Renal cortical epithelial cell (primary cell): ENCODE measurements at places on chromosomes 16 and 17.

DNA sequence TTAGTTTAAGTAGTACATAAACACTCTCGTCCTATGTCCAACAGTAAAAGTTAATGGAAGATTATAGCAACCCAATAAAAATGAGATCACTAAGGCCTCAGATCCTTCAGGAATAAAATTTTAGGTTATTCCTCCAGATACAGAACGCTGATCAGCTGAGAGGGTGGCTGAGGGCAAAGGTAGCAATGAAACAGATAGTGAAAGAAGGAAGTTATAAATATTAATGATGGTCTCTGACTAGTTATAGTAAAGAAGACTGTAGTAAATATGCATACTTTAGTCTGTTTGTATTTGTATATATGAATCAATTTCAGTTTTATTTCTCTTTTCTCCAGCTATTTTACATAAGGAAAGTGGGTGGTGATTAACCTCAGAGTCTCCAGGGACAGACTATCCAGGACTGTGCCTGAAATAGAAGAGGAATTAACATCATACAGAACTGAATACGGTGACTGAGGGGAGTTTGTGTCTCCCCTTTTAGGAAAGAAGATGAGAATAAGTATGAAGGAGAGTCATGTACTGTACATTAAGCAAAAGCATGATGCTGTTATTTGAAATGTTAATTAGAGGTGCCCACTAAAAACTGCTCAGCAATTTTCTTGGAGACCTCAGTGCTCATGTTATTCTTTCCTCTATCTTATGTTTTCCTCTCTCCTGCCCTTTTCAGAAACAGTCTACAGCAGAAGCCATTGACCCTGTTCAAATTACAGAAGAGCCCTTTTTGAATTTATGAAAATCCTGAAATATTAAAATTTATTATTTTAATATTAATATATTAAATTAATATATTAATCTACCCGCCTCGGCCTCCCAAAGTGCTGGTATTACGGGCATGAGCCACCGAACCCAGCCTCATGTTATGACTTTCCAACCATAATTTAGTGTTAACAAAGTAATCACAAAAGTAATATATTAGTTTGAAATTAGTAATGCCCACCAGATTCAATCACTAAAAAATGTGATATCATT is 36.5 kb upstream of the DHRS7B start:
- DNase-seq: no peak

DNA sequence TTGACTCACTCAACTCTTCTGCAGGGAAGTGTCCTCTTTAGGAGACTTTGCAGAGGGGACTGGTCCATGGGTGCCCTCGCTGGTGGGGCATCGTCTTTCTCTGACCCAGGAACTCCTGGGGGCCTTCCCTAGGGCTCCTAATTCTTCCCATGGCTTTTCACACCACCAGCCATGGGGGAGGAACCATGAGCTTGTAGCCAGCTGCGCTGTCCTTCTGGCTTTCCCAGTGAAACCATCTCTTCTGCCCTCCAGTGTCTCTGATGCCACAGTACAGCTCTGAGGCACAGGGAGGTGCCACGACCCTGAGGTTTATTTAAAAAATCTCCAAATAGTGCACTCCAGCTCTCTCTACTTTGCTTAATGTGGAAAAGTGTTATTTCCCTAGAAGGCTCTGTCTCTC is 78.6 kb downstream of the SDR42E1 start:
- no peak for DNase-seq

DNA sequence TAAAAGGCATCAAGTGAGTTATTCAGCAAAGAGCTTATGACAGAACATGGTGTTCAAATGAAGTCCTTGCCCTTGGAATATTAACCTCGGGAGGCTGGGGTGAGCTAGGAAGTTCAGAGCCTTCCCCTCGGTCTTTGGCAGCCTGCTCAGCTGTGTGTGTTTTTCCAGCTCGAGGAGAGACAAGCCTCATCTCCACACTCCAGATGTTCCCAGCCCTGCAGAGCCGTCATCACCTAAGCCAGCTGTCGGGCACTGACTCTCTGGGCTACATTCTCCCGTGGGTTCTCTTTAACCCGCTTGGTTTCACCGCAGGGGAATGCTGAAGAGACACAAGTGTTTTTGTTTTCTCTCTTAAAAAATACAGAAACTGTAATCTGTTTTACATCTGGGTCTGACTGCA is 47.1 kb downstream of the IRX3 start:
- DNase-seq: no peak

- no peak for DNase-seq
These were observed 29.7 kb upstream of the DLX4 start for GRCh38 chr17:49939318-49939717.

DNA sequence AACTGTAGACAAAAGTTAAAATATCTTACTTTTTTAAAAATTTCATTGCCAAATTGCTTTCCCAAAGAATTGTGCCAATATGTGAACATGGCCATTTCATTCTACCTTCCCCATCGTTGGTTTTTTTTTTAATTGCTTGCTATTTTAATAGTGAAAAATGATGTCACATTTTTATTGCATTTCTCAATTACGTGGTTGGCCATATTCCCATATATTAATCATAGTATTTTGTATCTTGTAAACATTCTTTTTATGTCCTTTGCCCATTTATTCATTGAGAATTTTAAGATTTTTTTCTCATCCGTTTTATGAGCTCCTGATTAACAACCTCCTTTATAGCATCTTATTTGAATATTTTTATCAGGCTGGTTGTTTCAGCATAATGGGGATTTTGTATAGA is 7.2 kb downstream of the OMG start:
- DNase-seq: no peak

DNA sequence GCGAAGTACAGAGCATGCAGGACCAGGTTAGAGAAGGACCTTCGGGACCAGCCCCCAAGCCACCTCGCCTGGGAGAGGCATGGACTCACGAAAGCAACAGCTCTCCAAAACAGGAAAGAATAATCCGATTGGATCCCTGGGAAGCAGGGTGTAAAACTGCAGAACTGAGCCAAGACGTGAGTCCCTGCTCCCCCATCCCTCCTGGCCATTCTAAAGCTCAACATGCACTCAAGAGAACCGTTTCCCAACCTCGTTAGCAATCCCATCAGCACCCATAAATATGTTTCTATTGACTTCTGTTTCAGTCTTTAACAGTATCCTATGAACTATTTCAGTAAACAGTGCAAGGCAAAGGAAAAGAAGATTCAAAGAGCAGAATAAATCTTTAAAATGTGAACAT is 167.0 kb downstream of the COPRS start:
- no peak for DNase-seq

- DNase-seq: peak; percentile 98
These were observed 46.1 kb downstream of the ABCA8 start for GRCh38 chr17:68909066-68909465.

DNA sequence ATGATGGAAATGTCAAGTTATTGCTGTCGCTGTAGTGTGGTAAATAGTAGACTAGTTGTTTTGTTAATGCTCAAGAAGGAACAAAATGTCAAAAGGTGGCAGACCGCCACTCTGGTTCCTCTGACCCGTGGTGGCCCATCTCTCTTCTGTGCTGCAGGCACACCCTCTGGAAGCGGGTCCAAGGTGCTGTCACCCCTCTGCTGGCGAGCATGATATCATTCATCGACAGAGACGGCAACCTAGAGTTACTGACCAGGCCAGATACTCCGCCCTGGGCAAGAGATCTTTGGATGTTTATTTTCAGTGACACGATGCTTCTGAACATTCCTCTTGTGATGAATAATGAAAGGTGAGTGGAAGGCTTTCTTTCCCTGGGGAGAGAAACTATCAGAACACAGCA is 56.8 kb upstream of the ENDOV start:
- DNase-seq: no peak

DNA sequence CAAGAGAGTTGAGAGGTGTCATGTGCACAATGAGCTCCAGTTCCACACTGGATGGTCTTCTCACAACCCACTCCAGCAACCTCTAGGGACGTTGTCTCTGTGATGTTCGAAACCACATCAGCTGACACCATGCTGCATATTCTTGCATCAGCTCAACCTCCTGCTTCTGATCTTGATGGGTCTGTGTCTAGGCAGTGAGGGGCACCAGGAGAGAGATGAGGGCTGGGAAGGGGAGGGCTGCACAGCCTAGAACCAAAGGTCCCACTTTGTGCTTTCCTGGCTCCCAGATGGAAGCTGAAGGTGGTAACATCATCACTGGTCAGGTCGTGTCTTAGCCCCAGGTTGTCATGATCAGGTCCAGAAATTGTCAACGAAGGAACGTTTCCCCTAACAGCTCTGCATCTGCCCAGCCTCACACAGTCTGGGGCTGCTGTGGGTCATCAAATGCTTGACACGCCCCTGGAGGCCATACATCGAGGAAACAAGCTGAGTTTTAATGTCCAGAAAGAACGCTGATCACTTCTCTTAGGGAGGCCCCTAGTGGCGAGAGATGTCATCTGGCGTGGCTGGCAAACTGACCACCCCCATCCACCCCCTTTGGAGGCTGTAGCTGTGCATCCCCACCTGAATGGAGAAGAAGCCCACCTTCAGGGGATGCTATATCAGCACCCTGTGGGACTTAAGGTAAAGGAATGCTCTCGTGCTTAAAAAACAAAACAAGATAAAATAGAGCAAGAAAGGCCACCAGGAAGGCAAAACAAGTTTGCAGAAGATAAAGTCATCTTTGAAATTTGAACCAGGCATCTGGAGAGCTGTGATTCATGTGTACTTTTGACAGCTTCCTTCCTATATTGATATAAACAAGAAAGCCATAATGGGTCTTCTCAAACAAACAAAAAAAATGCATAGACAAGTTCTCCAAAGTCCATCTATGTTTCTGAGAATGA is 58.3 kb downstream of the WIPI1 start:
- peak; percentile 45 for DNase-seq

DNA sequence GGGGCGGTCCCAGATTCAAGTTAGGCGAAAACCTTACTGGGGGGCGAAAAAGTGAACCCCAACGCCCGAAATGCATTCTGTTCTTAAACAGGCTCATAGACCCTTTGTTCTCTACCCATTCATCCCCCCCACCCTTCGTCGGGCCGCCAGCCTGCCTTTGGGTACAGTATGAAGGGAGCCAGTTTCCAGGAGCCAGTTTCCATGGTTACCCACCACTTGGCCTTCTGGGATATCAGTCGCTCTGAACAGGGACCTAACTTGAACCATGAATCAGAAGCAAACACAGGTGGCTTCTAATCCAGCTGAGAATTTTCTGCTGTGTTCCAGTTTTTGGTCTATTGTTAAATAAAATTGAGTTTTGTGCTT is 532 bp downstream of the DHX40 start:
- DNase-seq: peak; percentile 88

- no peak for DNase-seq
These were observed 3.9 kb downstream of the KRT27 start for GRCh38 chr17:40778461-40778860.

DNA sequence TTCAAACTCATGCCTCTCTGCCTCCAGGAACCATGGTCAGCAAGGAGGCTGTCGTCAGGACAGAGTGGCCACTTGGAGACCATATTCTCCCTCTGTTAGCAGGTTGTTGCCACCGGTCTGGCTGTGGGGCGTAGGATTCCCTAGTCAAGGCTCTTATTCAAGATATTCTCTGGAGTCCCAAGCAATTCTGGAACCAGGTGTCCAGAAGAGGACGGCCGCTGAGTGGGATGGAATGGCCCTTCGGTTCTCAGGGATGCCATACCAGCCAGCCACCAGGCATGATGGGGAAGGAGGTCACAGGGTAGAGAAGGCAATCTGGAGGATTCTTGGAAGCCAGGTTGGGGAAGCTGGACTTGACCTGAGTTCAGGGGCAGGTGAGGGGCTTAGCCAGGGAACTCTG is 173.5 kb downstream of the GSG1L start:
- DNase-seq: no peak

DNA sequence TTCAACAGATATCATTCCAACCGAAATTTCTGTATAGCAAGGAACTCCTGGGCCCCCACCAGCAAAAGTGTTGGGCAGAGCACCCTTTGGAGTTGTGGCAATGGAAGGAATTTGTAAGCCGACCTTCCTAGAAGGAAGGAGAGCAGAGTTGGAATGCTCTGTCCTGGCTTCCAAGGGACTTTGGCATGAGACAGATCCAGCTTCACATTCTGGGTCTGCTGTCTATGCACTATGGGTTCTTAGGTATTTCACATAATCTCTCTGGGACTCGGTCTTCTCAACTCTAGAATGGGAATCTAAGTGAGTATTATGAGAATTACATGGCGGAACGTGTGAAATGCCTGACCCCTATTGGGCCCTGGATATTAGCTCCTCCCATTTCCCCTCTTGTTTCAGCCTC is 63.2 kb upstream of the MARCHF10 start:
- DNase-seq: no peak

DNA sequence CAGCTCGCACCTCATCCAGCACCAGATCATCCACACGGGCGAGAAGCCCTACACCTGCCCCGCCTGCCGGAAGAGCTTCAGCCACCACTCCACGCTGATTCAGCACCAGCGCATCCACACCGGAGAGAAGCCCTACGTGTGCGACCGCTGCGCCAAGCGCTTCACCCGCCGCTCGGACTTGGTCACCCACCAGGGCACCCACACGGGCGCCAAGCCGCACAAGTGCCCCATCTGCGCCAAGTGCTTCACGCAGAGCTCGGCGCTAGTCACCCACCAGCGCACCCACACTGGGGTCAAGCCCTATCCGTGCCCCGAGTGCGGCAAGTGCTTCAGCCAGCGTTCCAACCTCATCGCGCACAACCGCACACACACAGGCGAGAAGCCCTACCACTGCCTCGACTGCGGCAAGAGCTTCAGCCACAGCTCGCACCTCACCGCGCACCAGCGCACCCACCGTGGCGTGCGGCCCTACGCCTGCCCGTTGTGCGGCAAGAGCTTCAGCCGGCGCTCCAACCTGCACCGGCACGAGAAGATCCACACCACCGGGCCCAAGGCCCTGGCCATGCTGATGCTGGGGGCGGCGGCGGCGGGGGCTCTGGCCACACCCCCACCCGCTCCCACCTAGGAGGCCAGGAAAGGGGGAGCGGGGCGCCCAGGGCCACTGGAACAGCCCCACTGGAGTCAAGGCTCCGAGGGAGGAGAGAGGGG is 7.5 kb downstream of the ZNF205 start:
- DNase-seq: no peak

- no peak for DNase-seq
These were observed 235.2 kb upstream of the CDH5 start for GRCh38 chr16:66131156-66131807.

GRCh38 chr16:89922477-89922883 is 662 bp upstream of the TUBB3 start:
- DNase-seq: peak; percentile 82

- no peak for DNase-seq
These were observed 107.1 kb downstream of the VPS53 start for GRCh38 chr17:607361-608147.

DNA sequence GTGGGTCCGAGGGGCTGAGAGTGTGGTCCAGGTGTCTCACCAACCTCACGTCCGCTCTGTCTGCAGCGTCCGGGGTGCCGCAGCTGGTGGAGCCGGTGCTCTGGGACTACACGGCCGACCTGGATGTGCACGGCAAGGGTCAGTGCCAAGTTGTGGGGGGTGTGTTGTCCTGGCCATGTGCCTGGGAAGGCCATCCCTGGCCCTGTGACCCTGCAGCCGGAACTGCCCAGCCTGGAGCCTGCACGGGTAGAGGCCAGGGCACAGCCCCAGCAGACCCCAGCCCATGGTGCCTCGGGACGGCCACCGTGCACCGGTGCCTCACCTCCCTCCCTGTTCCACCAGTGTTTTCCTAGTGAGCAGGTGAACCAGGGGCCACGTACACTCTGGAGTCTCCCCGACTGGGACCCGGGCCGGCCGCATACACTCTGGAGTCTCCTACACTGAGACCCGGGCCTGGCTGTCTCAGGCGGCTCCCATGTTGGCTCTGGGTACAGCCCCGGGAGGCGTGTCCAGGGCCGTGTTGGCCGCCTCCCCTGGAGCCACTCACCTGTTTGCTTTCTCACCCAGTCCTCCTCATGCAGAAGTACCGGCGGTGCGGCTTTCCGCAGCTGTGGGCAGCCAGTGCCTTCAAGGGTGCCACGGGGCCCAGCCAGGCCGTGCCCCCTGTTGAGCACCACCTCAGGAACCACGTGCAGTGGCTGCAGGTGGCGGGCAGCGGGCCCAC is 13.8 kb downstream of the CYBC1 start:
- DNase-seq: no peak
